ENCODE measurements at places on chromosomes 6 and 20. TPM values are rescaled to one million over a fixed set of nuclear protein-coding genes. Genes with fewer than 3 reads are reported as not detected.
A peak's percentile ranks its signal among the peaks of the same experiment; 100 is the strongest.

DNA sequence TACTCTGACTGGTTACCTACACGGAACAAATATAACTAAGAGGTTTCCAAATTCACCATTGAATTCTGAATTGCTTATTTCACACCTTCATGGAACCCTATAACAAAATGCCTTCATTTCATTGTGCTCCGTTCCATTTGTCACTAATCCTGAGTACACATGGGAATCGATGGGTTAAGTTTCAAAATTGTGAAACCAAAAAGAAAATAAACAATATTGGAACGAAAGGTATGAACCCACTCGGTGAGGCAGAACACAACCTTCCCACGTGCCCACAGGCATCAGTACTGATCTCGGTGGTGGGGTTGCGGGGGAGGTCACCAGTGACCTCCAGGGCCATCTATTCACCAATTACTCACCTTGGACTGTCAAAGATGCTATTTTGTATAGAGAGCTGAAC is 34.0 kb downstream of the PLAGL1 start:
- DNase-seq, result no peak

DNA sequence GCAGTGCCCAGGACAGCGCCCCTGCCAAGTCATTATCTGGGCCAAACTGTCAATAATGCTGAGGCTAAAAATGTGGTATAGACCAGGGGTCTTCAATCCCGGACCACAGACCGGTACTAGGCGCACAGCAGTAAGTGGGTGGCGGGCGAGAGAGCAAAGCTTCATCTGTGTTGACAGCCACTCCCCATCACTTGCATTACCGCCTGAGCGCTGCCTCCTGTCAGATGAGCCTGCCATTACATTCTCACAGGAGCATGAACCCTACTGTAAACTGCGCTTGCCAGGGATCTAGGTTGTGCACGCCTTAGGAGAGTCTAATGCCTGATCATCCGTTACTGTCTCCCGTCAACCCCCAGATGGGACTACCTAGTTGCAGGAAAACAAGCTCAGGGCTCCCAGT is 91.0 kb downstream of the NFATC2 start:
- DNase-seq, result no peak

GRCh38 chr20:59434960-59435359 is 134.5 kb downstream of the EDN3 start:
- DNase-seq, result no peak

DNA sequence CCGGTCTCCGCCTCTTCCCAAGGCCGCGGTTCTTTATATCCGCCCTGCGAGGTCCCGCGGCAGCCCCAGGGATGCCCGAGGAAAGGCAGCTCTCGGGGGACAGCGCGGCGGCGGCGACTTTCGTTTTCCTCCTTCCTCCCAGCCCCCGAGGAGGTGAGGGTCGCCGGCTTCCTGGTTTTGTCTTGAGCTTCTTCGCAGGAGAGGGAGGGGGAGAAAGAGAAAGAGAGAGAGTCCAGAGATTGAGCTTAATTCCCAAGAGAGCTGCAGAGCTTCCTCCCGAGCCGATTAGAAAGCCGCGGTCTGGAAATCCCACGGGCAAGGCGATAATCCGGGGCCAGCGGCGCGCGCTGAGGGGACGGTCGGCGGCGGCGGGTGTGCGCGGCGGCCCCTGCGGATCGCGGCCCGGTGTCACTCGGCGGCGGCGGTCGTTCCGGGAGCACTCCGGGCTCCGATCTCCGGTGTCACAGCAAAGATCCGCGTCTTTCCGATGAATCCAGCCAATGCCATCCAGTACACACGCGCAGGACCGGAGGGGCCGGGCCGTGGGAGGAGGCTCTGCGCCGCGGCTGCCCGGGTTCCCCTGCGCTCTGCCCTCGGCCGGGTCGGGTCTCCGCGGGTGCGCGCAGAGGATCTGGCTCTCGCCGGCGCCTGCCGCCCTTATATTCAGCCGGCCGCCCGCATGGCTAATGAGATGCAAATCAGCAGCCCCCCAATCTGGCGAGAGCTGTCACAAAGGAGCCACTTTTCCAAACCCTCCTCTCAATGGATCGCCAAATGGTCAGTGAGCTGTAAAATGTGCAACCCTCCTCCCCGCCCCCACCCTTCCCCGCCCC is at the start of gene DLL1:
DLL1 (minus strand) TSS at position 783 of the 833 bp plus-strand sequence. CDS start 939 bp downstream, outside the sequence.
- peak; percentile 17 for DNase-seq

- peak; percentile 85 for DNase-seq
These were observed 44.2 kb downstream of the BMP6 start for GRCh38 chr6:7770111-7770510.

SLC22A16 gene
- not detected for total RNA-seq

DNA sequence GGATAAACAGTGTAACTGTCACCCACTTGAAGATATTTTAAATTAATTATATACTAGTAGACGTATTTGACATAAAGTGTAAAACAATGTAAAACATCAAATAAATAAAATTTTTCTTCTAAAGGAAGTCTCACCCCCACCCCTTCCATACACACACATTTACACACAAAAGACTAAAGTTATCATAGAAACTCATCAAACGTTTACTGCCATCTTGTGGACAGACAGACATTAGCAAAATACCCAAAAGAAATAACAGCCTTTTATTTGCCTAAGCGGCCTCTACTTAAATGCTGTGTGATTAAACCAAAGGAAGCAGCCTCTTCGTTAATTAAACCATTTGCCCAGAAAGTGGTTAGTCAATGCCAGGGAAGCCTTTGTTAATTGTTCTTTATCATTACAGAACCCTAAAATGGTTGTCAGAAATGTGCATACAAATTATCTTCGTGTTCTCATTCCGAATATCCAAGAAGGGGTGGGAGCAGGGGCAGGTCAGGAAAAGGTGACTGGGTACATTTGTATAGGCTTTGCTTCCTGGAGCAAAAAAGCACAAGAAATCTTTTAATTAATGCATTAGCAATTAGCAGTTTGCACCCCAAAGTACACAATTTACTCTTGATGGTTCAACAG is 176.2 kb upstream of the SASH1 start:
- DNase-seq, result peak; percentile 39

DNA sequence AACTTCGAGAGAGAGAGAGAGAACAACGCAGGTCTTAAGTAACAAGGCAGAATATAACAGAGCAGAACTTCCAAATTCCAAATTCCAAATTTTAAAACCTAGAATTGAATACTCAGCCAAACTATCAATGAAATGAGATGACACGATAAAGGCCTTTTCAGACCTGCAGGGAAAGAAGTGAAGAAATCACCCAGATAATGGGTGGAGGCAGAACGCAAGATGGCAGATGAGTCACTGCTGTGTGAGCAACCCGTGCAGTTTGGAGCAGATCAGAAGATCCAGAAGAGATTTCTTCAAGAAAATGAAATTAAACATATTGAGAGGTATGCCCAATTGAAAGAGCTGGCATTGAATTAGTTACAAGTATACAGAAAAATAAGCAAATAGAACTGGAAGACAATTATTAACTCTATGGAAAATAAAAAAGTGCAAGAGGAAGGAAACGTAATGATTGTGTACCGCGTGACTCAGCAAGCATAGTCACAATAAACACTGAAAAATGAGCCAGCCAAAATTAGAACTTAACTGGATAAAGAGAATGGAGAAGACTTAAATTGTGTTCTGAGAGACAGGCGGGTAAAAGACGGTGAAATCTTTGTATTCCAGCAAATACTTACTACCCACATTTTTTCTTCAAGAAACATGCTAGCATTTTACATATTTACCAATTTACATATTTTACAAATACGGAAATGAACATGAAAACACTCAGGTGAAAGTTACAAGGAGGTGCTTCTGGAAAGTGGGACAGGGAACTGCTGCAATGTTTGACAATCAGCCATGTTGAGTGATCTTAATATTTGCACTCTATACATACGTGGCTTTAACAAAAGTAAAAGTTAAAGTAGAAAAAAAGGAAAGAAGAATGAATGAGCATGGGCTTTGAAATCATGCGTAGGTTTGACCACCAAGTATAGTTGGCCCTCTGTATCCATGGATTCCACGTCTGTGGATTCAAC is 87.9 kb upstream of the CDYL start:
- peak; percentile 72 for DNase-seq

GRCh38 chr20:6769903-6770785 is 2.7 kb downstream of the BMP2 start:
- peak; percentile 23 for DNase-seq

EYS gene
- total RNA-seq, result 0.07 TPM

GRCh38 chr20:52847029-52847660 is 125.0 kb upstream of the TSHZ2 start:
- DNase-seq, result no peak

DNA sequence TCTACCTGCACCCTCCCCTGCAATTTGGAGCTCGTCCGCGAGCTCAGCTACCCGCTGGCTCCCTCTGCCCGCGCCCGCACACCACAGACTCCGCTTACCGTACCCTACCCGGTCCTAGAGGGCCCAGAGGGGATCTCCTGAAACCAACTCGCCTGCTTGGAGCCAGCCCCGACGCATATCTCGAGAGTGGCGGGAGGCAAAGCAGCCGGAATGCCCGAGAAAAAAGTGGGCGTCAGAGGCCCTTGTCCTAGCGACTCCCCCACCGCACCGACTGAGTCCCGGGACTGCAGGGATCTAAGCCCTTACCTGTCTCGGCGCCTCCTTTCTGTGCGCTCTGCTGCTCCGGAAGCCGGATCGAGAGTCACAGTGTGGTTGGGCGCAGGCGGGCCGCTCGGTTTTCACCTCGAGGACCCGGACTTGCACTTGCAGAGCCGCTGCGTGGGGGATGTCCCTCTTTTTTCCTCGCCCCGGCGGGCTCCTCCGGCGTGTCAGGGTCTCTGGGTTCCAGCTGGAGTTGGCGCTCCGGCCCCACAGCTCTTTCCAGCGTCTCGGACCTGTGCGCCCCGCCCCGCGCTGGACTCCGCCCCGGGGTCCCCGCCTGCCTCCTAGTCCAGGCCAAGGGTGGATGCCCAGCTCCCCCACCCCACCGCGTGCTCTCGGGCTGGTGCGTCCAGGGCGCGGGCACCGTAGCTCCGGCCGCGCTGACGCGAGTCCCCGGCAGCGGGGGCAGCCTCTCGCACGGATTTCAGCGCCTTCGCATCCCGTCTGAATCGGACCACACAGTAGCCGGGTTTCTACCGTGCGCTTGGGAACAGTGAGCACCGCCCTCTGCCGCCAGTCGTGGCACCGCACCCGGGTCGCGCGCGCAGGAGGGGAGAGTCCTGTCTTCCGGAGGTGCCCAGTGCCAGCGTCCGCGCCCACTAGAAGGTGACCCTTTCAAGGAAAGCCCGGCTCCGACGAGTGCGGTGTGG is at the start of gene PROKR2:
PROKR2 (minus strand) TSS at position 767 of the 971 bp plus-strand sequence. CDS start 2,585 bp downstream, outside the sequence.
- no peak for DNase-seq

- DNase-seq, result no peak
These were observed 35.2 kb upstream of the BPIFA2 start for GRCh38 chr20:33132513-33133372.
